ENCODE measurements at places on chromosomes 1 and 21.

GRCh38 chr1:110684491-110684890 is 9.8 kb upstream of the KCNA3 start:
- DNase-seq, result no peak

DNA sequence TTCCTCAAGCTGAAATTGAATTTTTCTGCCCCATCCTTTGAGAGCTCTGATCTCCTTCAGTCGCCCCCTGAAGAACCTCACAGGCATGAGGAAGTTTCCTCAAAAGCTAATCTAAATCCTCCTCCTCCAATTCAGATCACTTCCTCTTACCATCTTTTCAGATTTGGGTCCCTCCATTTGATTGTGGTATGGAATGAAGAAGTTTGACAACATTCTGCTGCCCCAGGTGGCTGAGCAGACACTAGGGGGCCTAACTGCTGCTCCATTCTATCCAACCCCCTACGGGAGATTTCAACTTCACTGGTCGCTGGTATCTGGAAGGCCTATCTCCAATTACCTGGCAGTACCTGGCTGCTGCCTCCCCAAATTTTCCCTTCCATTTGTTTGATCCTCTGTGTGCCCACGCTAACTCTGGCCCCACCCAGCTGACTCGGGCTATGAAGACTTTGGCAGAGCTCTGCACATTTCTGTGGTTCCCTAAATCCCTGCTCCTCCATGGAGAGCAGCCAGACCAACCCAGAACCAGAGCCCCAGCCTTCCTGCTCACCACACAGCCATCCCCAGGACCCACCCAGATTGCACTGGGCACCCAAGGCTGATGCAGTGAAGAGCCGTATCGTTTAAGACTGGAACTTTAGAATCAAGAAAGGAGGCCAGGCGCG is 7.8 kb downstream of the IRF6 start:
- no peak for DNase-seq

GRCh38 chr1:82700476-82700875 is 899.7 kb downstream of the ADGRL2 start:
- no peak for DNase-seq

- no peak for DNase-seq
Measured at GRCh38 chr1:157136133-157136532, 2.1 kb downstream of the ETV3 start.

DNA sequence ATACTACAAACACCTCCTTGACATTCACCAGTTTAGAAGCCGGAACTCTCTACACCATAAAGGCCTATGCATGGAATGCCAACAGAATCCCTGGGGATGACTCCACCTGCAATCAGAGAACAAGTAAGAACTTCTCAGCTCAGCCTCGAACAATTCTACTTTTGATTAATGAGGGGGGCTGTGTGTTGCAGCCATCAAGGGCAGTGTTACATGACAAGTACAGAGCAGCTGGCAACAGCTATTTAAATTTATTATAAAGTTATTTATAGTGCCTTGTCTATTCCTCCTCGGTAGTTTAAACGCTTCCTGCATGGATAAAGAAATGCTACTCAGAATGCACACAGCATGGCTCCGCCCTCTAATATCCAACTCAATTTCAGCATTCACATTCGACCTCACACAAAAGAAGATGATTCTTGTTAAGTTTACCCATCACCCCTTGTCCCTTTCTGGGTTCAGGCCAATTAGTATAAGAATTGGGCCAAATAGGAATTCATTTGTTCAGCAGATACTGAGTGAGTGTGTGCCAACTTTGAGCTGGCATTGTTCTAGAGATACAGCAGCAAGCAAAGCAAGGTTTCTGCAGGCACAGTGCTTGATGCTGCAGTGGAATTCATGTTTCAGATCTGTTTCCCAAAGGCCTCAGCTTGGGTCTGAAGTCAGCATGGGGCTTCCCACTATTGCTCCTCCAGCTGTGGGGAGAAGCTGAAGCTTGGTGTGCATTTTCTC is 6.4 kb downstream of the FNDC7 start:
- no peak for DNase-seq

DNA sequence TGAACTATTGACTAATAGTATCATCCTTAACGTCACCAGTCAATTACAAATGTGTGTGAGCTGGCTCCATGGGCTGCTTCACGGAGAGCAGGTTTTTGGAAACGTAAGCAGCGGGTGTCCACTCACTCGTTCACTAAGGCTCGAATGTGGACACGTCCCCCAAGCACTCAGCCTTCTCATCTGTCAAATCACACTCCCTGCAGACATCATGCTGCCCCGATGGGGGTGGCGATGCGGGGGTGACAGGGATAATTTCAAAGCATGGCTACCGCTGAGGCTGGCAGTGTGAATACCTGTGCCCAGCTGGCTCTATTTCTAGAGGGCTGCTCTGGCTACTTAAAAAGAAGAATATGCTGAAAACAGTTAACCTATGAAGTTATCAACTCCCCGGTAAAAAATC is 71.3 kb downstream of the CAPZB start:
- no peak for DNase-seq
